ENCODE measurements at places on chromosomes 12 and 14.

GRCh38 chr12:60195483-60195882, 599.7 kb downstream of the SLC16A7 start:
- no peak for DNase-seq
- no peak overlapping the region for H3K27ac ChIP-seq

GRCh38 chr12:70719672-70720420, 82.6 kb upstream of the PTPRB start:
- peak; percentile 39 for DNase-seq
- H3K36me3 ChIP-seq, result no peaks in the 10 kb centered on the region
- peaks cover 5% of the 10 kb centered on the region for H3K27me3 ChIP-seq

DNA sequence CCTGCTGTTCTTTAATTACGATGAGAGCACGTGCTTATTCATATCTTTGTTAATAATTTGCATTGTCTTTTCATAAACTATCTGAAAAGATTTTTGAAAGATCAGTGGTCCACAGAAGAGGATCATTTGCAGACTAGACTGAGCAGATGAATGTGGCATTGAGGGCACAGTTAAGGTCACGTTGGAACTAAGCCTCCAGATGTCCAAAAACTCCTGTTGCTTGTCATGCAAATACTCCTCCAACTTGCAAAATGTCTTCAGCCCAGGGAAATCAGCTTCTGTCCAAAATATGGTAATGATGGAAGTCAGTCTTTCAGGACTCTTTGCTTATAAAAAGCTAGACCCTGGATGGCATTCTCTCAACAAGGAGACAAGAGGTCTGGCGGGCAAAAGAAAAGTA, 201.6 kb upstream of the TMEM260 start:
- no peaks in the 10 kb centered on the region for H3K36me3 ChIP-seq
- peaks cover 2% of the 10 kb centered on the region for H3K27me3 ChIP-seq

DNA sequence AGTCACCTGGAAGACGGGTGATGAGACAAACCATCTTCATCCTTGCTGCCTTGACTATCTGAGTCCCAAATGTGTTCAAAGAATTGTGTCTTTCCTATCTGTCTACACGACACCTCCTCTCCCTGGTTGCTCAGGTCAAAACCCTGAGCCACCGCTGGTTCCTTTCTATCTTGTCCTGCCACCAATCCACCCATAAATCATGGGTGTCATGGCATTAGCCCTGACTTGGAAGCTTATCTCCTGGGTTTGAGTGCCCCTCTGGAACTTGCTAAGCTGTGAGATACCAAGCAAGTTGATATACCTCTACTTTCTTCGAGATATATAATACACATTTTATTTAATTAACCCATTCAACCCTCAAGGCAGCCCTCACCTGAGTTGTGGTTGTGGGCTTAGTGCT, 57.9 kb downstream of the ASCL4 start:
- no peak overlapping the region for H3K27ac ChIP-seq
- no peaks in the 10 kb centered on the region for H3K36me3 ChIP-seq
- DNase-seq, result no peak
- H3K4me1 ChIP-seq, result no peaks in the 10 kb centered on the region
- H3K27me3 ChIP-seq, result peaks cover 35% of the 10 kb centered on the region

DNA sequence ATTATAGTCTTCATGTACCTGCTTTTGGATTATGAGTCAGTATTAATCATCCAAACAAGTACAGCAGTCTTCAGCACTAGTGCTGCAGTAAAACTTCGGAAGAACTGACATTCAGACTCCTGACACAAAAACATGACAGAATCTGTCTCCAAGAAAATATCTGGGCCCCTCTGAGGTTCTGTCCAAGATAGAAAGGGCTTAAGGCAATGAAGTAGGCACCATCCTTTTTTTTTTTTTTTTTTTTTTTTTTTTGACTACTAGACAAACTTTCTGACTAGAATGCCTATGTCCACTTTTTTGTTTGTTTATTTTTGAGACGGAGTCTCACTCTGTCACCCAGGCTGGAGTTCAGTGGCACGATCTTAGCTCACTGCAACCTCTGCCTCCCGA, 112.5 kb downstream of the MED13L start:
- H3K4me1 ChIP-seq, result peaks cover 28% of the 10 kb centered on the region
- H3K27ac ChIP-seq, result no peak overlapping the region
- H3K27me3 ChIP-seq, result no peaks in the 10 kb centered on the region
- DNase-seq, result no peak
- H3K4me3 ChIP-seq, result no peak overlapping the region

- no peak overlapping the region for H3K4me3 ChIP-seq
- no peak for DNase-seq
- no peaks in the 10 kb centered on the region for H3K36me3 ChIP-seq
- H3K27me3 ChIP-seq, result no peaks in the 10 kb centered on the region
- no peak overlapping the region for H3K27ac ChIP-seq
Observed at GRCh38 chr12:102426599-102427542, 53.5 kb downstream of the IGF1 start.

DNA sequence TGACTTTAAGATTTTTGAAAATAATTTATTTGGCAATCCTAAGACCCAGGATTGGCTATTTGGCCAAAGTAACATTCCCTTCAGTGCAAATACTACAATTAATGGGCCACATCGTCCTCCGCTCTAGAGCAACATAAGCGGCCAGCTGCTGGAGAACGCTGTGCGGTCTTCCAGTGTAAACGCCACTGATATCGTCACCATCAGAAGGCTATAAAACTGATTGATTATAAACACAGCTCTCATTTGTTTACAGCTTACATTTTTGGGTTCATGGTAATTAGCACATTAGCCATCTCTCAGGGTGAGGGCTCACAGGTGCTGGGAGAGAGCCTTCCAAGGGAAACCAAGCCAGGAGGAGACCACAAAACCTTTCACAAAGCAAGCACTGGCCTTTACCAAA, 130.1 kb upstream of the BMP4 start:
- no peak for DNase-seq
- no peaks in the 10 kb centered on the region for H3K4me1 ChIP-seq
- no peak overlapping the region for H3K27ac ChIP-seq
- no peaks in the 10 kb centered on the region for H3K36me3 ChIP-seq
- no peak overlapping the region for H3K4me3 ChIP-seq
- no peaks in the 10 kb centered on the region for H3K27me3 ChIP-seq

- H3K27ac ChIP-seq, result no peak overlapping the region
- H3K4me3 ChIP-seq, result no peak overlapping the region
- no peak for DNase-seq
- H3K36me3 ChIP-seq, result no peaks in the 10 kb centered on the region
Observed at GRCh38 chr12:100716945-100717732, 77.4 kb upstream of the ANO4 start.

GRCh38 chr14:103213331-103213730, 90.1 kb downstream of the TNFAIP2 start:
- no peak overlapping the region for H3K27ac ChIP-seq
- H3K4me1 ChIP-seq, result no peaks in the 10 kb centered on the region
- no peak overlapping the region for H3K4me3 ChIP-seq
- H3K36me3 ChIP-seq, result peaks cover 4% of the 10 kb centered on the region
- H3K27me3 ChIP-seq, result peaks cover 19% of the 10 kb centered on the region
- DNase-seq, result no peak

- H3K27me3 ChIP-seq, result no peaks in the 10 kb centered on the region
- peaks cover 57% of the 10 kb centered on the region for H3K4me1 ChIP-seq
- H3K27ac ChIP-seq, result no peak overlapping the region
- no peak for DNase-seq
- peaks cover 3% of the 10 kb centered on the region for H3K36me3 ChIP-seq
Observed at GRCh38 chr12:53497461-53497860, 1.8 kb downstream of the MAP3K12 start.

- H3K27ac ChIP-seq, result no peak overlapping the region
- H3K36me3 ChIP-seq, result no peaks in the 10 kb centered on the region
- no peaks in the 10 kb centered on the region for H3K4me1 ChIP-seq
- H3K4me3 ChIP-seq, result no peak overlapping the region
- H3K27me3 ChIP-seq, result no peaks in the 10 kb centered on the region
Observed at GRCh38 chr12:63918800-63919300, 74.3 kb downstream of the SRGAP1 start.

DNA sequence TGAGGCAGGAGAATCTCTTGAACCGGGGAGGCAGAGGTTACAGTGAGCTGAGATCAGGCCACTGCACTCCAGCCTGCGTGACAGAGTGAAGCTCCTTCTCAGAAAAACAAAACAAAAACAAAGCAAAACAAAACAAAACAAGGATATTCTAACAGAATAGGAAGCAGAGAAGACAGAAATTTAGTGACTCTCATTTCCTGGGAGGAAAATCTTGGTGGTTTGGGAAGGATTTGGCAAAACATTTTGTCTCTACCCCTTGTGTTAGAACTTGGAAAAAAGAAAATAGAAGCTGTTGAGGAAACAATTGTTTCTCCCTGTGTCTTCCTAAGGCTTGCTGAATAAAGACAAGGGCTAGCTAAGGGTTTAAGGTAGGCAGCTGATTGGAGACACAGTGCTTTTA, 79.7 kb upstream of the PTPRR start:
- H3K4me1 ChIP-seq, result no peaks in the 10 kb centered on the region
- DNase-seq, result no peak
- H3K4me3 ChIP-seq, result no peak overlapping the region
- no peak overlapping the region for H3K27ac ChIP-seq
- H3K27me3 ChIP-seq, result no peaks in the 10 kb centered on the region
- no peaks in the 10 kb centered on the region for H3K36me3 ChIP-seq

DNA sequence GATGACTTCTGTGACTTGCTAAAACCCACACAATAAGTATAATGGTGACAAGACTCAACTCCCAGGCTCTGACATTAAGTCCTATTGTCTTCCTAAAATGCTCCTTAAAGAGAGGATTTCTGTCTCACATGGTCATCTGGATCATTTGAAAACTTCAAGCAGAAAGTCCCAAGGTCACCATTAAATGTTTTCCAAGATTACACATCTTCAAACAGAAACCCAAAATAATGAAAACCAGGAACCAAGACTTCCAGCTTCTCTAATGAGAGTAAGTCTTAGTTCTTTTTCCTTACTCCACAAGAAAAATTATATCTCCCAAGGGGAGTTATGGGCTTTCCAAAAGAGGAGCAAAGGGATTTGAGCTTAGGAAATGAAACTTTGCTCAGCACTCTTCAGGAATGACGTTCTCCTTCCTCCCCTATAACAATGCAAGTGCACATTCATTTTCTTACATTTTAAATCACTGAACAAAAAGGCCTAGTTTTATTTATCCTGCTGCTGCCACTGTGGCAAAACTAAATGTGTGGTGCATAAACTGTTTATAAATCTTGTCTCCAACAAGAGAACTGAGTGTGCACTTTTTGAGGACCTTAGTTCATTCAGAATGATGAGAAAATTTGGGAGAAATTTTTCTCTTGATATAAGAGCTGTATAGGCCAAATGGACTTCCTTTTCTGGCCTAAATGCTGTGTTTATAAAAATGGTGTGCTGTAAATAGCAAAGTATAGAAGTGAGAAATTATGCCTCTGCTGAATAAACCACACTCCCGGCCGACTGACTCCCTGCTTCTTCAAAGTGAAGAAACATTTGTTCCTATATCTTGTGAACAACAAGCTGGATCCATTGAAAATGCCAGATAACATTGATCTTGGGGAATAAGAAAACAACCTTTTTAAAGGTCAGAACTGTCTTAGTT, 148.4 kb upstream of the PLEKHG7 start:
- H3K27me3 ChIP-seq, result no peaks in the 10 kb centered on the region
- H3K4me3 ChIP-seq, result no peak overlapping the region
- no peak for DNase-seq
- H3K27ac ChIP-seq, result no peak overlapping the region

GRCh38 chr12:102095677-102096263, 24.1 kb downstream of the NUP37 start:
- no peak for DNase-seq
- no peaks in the 10 kb centered on the region for H3K27me3 ChIP-seq
- no peak overlapping the region for H3K4me3 ChIP-seq
- H3K27ac ChIP-seq, result no peak overlapping the region
- peaks cover 26% of the 10 kb centered on the region for H3K36me3 ChIP-seq

GRCh38 chr12:47808574-47809365, 10.9 kb downstream of the HDAC7 start:
- peaks cover 67% of the 10 kb centered on the region for H3K36me3 ChIP-seq
- H3K4me1 ChIP-seq, result peaks cover 98% of the 10 kb centered on the region
- no peaks in the 10 kb centered on the region for H3K27me3 ChIP-seq
- peak overlapping the region; percentile 71 for H3K4me3 ChIP-seq

Measured in activated CD8-positive, alpha-beta T cell treated with anti-CD3 and anti-CD28 coated beads, Interleukin-2, amount 10 ng/mL, durations not matched to agents 7 days and 5 days (primary cell).